Uterus (tissue), 4 donors: ENCODE measurements at places on chromosomes 6 and 20. TPM values are rescaled to one million over a fixed set of nuclear protein-coding genes. Genes with fewer than 3 reads are reported as not detected.

POPDC3 gene
- total RNA-seq: 0.79 TPM

- no peaks in the 10 kb centered on the region for H3K36me3 ChIP-seq
- H3K27me3 ChIP-seq: no peaks in the 10 kb centered on the region
- no peaks in the 10 kb centered on the region for H3K4me1 ChIP-seq
- H3K27ac ChIP-seq: no peak overlapping the region
- H3K4me3 ChIP-seq: no peak overlapping the region
These were observed 5.5 kb downstream of the FOXS1 start for GRCh38 chr20:31839782-31840487.

DNA sequence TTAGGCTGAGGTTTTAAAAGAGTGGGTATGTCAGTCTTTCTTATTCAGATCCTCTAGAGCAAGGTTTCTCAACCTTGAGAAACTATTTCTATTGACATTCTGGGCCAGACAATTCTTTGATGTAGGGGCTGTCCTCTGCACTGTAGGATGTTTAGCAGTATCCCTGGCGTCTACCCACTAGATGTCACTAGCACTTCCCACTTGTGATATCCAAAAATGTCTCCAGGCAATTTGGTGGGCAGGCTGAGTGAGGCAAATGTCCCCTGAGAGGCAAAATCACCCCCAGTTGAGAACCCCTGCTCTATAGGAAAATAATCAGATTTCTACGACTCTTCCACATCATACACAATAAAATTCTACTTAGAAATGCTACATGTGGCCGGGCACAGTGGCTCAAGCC, 7.7 kb upstream of the ZKSCAN8 start:
- no peaks in the 10 kb centered on the region for H3K27me3 ChIP-seq
- DNase-seq: no peak
- no peak overlapping the region for H3K4me3 ChIP-seq

DNA sequence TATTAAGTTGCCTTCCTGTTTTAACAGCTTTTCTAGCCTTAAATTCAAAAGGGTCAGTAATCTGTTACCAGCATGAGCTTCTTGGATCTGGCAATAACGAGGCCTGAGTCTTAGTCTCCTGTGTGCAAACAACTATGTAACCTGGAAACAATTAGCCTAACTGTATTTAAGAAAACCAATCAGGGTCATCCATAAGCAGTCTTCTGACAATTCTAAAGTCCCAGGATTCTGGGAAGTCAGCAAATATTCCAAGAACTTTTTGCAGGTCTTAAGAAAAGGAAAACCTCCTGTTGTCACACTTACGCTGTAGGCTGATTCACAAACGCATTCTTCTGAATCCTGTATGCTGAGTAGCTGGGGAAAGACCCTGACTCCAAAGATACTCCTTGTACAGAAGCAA, 90.4 kb downstream of the COL12A1 start:
- no peak for DNase-seq
- no peaks in the 10 kb centered on the region for H3K36me3 ChIP-seq
- peak overlapping the region; percentile 55 for H3K27ac ChIP-seq
- no peak overlapping the region for H3K4me3 ChIP-seq
- no peaks in the 10 kb centered on the region for H3K4me1 ChIP-seq

GRCh38 chr6:5763871-5764270, 242.9 kb downstream of the NRN1 start:
- H3K27ac ChIP-seq: no peak overlapping the region
- no peaks in the 10 kb centered on the region for H3K36me3 ChIP-seq
- no peak overlapping the region for H3K4me3 ChIP-seq
- no peak for DNase-seq
- H3K4me1 ChIP-seq: no peaks in the 10 kb centered on the region

- no peaks in the 10 kb centered on the region for H3K36me3 ChIP-seq
- no peak for DNase-seq
- H3K27ac ChIP-seq: no peak overlapping the region
- no peaks in the 10 kb centered on the region for H3K4me1 ChIP-seq
These were observed 179.4 kb downstream of the NRN1 start for GRCh38 chr6:5827056-5827904.

- H3K4me1 ChIP-seq: no peaks in the 10 kb centered on the region
- DNase-seq: no peak
- H3K27me3 ChIP-seq: no peaks in the 10 kb centered on the region
- H3K36me3 ChIP-seq: no peaks in the 10 kb centered on the region
- no peak overlapping the region for H3K27ac ChIP-seq
- H3K4me3 ChIP-seq: no peak overlapping the region
These were observed 70.6 kb upstream of the GRIK2 start for GRCh38 chr6:101322921-101323320.

ENPP4 gene
- total RNA-seq: 6.8 TPM

HLA-DQA1 gene
- 14.4 TPM for total RNA-seq
